ENCODE measurements at places on chromosomes 13 and 19.

DNA sequence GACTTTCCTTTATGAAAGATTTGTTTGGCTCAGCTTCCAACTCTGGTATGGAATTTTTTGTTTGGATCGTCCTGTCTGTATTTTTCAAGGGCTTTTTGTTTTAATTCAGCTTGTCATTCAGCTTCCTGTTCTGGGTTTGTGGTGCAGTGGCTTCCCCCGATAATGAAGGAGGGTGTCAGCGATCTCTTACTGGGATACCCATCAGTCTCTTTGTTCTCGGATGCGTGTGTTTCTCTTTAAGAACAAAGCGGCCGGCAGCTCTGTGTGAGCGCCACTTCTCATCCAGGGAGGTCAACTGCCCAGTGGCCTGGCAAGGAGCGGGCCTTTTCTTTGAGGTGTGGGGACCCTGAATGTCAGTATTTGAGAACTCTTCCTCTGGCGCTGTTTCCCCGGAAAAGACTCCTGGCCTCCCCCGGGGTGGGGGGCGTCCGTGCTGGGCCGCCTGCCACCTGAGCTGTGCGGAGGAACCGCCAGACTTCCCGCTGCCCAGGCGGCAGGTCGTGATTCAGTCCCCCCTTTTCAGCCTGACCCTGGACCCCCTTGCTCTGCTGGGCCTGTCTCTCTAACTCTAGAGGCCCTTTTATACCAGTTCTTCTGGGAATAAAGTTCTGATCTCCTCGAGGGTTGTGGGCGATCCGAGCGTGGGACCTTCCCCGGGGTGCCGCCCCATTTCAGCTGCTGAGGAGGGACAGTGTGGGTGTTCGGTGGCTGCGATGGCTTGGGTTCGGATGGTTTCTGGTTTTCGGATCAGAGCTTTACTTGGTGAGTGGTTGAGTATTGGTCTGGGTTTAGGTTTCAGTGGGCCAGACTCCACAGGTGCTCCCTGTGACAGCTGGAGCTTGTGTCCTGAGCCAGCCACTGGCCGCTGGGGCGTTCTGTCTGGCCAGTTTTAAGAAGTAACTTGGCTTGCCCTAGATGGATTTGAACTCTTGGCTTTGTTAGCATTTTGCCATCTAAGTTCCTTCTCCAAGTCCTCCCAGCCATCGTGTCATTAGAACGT lies 3.4 kb downstream of the SF3A2 start:
- peaks cover 31% of the 10 kb centered on the region for H3K4me1 ChIP-seq
- H3K4me3 ChIP-seq = peak overlapping the region; percentile 83
- peak; percentile 56 for DNase-seq
- H3K27ac ChIP-seq = peak overlapping the region; percentile 19

DNA sequence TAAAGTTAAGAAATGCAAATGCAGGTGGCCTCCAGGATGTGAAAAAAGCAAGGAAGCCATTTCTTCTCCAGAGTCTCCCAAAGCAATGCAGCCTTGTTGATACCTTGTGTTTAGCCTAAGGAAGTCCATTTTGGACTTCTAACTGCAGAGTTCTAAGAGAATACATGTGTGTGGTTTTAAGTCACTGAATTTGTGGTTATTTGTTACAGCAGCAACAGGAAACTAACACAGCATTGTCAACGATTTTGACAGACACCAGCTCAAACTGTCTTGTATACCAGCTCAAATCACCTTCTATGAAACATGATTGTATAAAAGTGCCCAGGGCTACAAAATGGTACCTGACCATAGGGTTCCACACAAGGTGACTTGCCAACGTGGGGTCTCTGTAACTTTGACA lies 151.4 kb downstream of the NALCN start:
- peaks cover 18% of the 10 kb centered on the region for H3K4me1 ChIP-seq
- no peaks in the 10 kb centered on the region for H3K36me3 ChIP-seq
- no peak for DNase-seq
- no peaks in the 10 kb centered on the region for H3K27me3 ChIP-seq
- H3K27ac ChIP-seq = no peak overlapping the region

GRCh38 chr13:101449790-101450748 lies 2.4 kb upstream of the ITGBL1 start:
- H3K36me3 ChIP-seq = no peaks in the 10 kb centered on the region
- H3K27ac ChIP-seq = peak overlapping the region; percentile 51
- peaks cover 42% of the 10 kb centered on the region for H3K4me1 ChIP-seq
- no peaks in the 10 kb centered on the region for H3K27me3 ChIP-seq

DNA sequence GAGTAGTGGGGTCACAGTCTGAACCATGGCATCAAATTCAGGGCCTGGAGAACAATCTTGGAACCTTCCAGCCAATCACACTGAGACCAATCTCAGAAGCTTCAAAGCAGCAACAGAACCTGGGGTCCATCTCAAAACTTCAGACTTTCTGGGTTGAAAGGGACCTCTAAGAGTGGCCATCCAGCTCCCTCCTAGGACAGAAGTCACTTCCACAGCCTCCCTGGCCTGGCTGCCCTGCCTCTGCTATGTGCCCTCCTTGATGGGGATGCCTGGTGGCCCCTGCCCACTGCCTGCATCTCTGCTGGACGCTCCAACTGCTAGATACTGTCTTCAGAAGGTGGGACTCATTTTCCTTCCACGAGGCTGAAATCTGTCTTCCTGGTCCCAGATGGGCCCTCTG lies 1.8 kb downstream of the TLE2 start:
- H3K27me3 ChIP-seq = no peaks in the 10 kb centered on the region
- H3K36me3 ChIP-seq = no peaks in the 10 kb centered on the region
- H3K27ac ChIP-seq = no peak overlapping the region
- no peak for DNase-seq
- H3K4me1 ChIP-seq = no peaks in the 10 kb centered on the region
- H3K4me3 ChIP-seq = no peak overlapping the region

GRCh38 chr19:17079710-17080439 lies 4.3 kb downstream of the MYO9B start:
- peak overlapping the region; percentile 77 for H3K4me3 ChIP-seq
- peaks cover 25% of the 10 kb centered on the region for H3K4me1 ChIP-seq
- H3K27ac ChIP-seq = peak overlapping the region; percentile 99
- peak; percentile 100 for DNase-seq
- no peaks in the 10 kb centered on the region for H3K36me3 ChIP-seq
- H3K27me3 ChIP-seq = no peaks in the 10 kb centered on the region

DNA sequence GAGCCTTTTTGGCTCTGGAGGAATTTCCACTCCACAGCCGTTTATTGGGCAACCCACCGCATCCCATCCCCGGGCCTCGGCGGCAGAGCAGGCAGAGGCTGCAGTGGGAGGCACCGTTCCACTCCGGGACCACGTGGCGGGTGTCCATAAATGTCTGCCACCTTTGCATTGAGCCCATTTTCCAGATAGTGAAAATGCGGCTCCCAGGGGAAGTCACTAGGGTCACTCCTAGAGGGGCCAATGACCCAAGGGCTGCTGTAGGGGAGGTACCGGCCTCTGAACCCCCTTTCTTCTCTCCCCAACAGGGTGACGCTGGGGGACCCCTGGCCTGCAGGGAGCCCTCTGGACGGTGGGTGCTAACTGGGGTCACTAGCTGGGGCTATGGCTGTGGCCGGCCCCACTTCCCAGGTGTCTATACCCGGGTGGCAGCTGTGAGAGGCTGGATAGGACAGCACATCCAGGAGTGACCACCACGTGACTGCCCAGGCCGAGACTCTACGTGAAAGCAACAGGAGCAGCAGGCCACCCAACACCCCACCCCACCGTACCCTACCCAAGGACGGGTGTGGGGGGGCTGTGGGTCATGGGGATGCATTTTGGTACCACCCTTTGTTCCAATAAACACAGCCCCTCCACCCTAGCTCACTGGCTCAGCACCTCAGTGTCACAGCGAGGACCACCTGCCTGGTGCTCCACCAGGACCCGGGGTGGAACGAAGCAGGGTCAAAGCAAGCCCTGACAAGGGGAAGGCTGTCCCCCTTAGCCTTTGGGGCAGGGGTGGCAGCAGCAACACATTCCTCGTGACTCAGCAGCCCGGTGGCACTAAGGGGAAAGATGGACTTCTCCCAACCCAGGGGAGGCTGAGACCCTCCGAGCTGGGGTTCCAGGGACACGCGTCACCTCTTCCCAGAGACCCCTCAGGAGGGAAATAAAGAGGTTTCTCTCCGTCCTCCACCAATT lies 1.5 kb downstream of the TIMM13 start:
- peak overlapping the region; percentile 89 for H3K4me3 ChIP-seq
- H3K4me1 ChIP-seq = peaks cover 17% of the 10 kb centered on the region
- H3K27ac ChIP-seq = peak overlapping the region; percentile 92
- no peaks in the 10 kb centered on the region for H3K36me3 ChIP-seq
- H3K27me3 ChIP-seq = no peaks in the 10 kb centered on the region

DNA sequence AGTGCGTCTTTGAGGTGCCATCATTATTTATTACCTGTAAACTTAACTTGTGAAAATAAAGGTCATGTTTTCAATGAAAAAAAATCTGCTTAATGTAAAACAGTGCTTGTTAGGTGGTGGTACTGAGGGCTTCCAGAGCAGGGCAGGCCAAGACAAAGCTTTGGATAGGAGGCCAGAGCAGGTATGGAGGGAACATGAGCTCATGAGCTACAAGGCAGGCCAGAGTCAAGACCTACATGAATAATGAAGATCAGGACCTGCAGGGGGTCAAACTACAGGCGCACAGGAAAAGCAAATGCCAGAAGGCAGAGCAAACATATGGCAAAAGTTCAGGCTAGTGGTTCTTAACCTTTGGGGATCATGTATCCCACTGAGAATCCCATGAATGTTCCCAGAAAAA lies 343.5 kb downstream of the GPC5 start:
- H3K27ac ChIP-seq = no peak overlapping the region
- H3K4me1 ChIP-seq = no peaks in the 10 kb centered on the region
- no peaks in the 10 kb centered on the region for H3K36me3 ChIP-seq

GRCh38 chr13:90084684-90085290 lies 1262.7 kb upstream of the MIR17HG start:
- H3K36me3 ChIP-seq = no peaks in the 10 kb centered on the region
- no peaks in the 10 kb centered on the region for H3K27me3 ChIP-seq
- H3K27ac ChIP-seq = no peak overlapping the region
- 0 out of 2 replicates have a peak overlapping the region, but pooled peaks have one; percentile 3 for H3K4me3 ChIP-seq
- peak; percentile 71 for DNase-seq

DNA sequence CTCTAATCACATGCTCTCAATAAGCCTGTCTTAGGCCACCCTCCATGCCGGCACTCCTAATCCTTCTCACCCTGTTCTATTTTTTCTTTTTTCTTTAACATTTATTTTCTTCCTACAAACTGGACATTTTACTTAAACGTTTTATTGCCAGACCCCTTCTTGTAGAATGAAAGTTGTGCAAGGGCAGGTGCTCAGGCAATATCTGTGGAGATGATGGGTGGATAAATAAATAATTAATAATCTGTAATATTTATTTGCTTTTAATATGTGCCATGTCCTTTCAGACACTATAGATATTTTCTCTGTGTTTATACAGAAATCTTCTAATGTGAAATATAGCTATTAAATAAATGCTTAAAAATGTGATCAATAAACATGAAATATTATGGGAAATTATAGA lies 815.7 kb upstream of the MIR17HG start:
- no peak overlapping the region for H3K4me3 ChIP-seq
- H3K4me1 ChIP-seq = peaks cover 8% of the 10 kb centered on the region
- no peak for DNase-seq

DNA sequence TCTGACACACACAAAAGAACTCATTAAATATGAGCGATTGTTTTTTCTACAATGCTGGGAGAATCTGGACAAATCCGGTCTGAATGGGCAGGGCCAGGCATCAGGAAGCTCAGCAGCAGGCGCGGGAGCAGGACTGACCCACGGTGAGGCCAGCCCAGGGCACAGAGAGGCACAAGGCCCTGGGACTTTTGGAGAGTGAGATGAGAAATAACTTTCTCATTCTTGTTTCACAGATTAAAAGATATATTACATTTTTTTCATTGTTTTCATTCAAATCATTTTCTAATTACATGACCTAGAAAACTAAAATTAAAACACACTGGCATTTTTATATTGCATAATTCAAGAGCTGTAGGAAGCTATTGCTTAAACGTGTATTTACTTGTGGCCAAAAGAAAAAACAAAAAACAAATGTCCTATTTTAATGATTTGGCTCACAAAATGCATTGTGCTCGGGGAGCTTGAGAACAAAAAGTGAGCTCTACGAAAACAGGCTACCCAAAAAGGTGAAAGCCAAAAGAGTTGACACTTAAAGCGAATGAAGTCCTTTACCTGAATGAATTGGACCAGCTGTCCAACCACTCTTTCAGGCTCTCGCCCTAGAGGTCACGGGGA lies 133.1 kb downstream of the TNFRSF19 start:
- H3K36me3 ChIP-seq = no peaks in the 10 kb centered on the region
- H3K27me3 ChIP-seq = no peaks in the 10 kb centered on the region
- DNase-seq = peak; percentile 20
- H3K27ac ChIP-seq = no peak overlapping the region
- H3K4me1 ChIP-seq = peaks cover 7% of the 10 kb centered on the region

- H3K4me1 ChIP-seq = no peaks in the 10 kb centered on the region
- peaks cover 23% of the 10 kb centered on the region for H3K36me3 ChIP-seq
- no peak overlapping the region for H3K4me3 ChIP-seq
- no peak overlapping the region for H3K27ac ChIP-seq
Observed at GRCh38 chr19:34688592-34688991, 11.1 kb downstream of the ZNF302 start.

- no peaks in the 10 kb centered on the region for H3K36me3 ChIP-seq
- H3K27ac ChIP-seq = no peak overlapping the region
- DNase-seq = peak; percentile 10
Observed at GRCh38 chr13:90438576-90438975, 908.9 kb upstream of the MIR17HG start.

DNA sequence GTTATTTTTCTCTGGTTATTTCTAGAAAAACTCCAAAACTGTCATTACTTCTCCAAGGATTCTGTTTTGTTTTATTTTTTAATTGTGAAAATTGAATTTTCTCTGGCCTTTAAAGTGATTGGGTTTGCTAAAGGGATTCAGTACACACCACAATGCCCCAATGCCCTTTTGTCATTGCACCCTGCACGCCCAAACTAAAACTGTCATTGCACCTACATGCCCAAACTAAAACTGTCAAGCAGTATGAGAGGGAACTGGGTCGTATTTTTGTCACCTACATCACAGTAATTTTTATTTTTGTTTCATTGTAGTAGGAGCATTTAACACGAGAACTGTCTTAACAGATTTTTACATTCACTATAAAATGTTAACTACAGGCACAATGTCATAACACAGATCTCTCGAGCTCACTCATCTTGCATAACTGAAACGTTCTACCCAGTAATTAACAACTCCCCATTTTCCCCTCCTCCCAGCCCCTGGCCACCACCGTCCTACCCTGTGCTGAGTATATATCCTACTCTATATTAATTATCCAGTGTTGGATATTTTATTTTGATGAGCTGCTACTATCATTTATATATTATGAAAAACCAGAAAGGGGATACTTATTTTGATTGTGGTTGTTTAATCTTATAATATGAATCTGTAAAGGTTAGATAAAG lies 7.2 kb downstream of the NALCN start:
- no peaks in the 10 kb centered on the region for H3K27me3 ChIP-seq
- no peak overlapping the region for H3K4me3 ChIP-seq
- DNase-seq = no peak
